ENCODE measurements at places on chromosomes 7 and 10.

DNA sequence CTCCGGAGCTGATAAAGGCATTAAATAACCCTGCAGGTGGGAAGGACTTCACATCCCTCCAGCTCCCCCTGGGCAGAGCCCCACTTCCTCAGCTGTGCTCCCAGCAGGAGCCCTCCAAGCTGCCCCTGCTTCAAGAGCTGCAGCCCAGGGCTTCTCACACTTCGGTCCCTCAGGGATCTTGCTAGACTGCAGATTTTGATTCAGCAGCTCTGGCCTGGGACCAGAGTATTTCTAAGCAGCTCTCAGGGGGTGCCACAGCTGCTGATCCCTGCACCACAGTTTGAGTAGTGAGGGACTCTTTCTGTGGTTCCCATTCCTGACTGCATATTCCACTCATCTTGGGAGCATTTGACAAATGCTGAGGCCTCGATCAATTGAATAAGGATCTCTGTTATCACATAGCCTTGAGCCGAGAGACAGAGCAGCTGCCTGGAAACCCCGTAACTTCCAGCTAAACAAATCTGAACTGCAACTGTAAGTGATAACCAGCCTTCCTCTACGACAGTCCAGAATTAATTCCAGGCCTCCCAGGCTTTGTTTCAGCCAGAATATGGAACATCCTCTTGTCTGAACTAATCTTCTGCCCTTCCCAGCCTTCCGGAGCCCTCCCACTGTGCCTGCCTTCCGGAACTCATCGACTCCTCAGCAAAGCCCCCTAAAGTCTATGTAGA lies 161.4 kb downstream of the CCDC3 start:
- peak; percentile 13 for DNase-seq

- peak; percentile 62 for DNase-seq
These were observed 59.2 kb downstream of the WIPF3 start for GRCh38 chr7:29865526-29865925.

- DNase-seq = peak; percentile 77
These were observed 235.7 kb downstream of the AGMO start for GRCh38 chr7:15326044-15326644.

DNA sequence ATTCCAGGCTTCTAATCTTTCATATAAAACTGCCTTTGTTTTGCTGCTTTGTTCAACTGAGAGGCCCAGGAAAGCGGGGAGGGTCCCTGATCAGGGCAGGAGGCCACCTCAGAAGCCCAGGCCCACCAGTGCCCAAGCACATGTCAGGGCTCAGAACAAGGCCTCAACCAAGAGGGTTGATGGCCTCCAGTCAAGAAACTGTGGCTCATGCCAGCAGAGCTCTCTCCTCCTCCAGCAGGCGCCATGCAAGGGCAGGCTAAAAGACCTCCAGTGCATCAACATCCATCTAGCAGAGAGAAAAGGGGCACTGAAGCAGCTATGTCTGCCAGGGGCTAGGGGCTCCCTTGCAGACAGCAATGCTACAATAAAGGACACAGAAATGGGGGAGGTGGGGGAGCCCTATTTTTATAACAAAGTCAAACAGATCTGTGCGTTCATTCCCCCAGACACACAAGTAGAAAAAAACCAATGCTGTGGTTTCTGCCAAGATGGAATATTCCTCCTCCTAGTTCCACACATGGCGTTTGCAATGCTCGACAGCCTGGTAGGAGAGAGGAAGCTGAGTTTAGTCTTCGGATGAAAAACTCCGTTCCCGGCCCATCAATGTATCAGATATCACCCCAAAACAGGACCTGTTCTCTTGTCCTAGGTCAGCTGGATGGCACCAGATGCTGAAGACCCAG lies 34.0 kb downstream of the PSAP start:
- DNase-seq = no peak

DNA sequence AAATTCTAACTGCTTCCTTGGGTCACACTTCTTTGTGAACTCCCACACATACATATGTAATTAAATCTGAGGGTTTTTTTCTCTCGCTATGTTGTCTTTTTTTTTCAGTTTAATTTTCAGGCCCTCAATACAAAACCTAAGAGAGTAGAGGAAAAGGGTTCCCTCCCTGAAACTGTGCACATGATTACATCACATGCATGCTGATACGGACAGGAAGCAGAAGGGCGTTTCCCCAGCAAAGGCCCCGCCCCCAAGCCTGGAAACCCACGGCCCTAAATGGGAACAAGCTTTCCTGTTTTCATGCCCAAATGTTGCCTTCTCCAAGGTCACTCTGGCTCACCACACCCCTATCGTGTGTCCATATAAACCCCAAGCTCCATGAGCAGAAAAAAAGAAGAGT lies 115.4 kb downstream of the TEX36 start:
- no peak for DNase-seq

DNA sequence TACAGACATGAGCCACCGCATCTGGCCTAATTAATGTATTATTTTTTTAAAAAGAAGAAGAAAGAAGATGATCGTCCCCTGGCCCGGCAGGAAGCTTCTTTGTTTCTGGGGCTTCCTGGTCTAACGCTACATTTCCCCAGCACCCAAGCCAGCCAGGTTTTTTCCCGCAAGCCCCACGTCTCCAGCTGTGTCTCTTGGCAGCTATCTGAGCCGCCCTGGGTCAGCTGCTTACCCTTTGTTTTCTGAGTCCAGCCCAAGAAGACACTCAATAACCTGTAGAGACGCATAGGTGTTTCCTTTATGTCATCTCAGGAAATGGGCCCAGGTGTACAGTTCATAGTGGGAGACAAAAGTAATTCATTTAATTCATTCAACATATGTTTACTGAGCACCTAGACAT lies 110.2 kb downstream of the MTPAP start:
- DNase-seq = peak; percentile 73

- no peak for DNase-seq
These were observed 66.9 kb downstream of the GLRX3 start for GRCh38 chr10:130202984-130203621.

Measured in dermis blood vessel endothelial cell (primary cell).